ENCODE measurements at places on chromosomes 16 and 17.
A peak's percentile ranks its signal among the peaks of the same experiment; 100 is the strongest.

GRCh38 chr17:44222112-44222869 is 2.8 kb upstream of the UBTF start:
- peak; percentile 63 for DNase-seq

- peak; percentile 79 for DNase-seq
Observed at GRCh38 chr17:2070241-2071023, 15.5 kb downstream of the HIC1 start.

GRCh38 chr17:55437159-55437605 is 15.5 kb upstream of the MMD start:
- DNase-seq = no peak

GRCh38 chr17:62126292-62126691 is 61.2 kb upstream of the MED13 start:
- no peak for DNase-seq

GRCh38 chr16:72905581-72905980 is 142.3 kb downstream of the ZFHX3 start:
- no peak for DNase-seq

- DNase-seq = no peak
Observed at GRCh38 chr16:49742428-49743202, 113.3 kb downstream of the ZNF423 start.

DNA sequence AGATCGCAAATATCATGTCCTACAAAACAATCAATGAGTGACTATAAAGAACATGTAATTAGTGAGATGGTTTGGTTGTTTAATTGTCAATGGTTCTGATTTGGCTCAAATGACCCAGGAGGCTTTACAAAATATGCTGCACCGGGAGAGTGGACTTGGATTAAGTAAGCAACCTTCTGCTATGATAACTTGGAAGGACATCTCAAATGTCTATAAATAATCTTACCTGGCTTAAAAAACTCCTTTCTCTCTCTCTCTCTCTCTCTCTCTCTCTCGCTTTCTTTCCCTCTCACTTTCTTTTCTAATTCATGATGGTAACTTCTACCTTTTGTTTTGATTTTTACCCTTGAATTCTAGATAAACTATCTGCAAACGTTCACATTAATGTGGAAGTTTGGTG is 14.2 kb downstream of the KCNJ2 start:
- no peak for DNase-seq

DNA sequence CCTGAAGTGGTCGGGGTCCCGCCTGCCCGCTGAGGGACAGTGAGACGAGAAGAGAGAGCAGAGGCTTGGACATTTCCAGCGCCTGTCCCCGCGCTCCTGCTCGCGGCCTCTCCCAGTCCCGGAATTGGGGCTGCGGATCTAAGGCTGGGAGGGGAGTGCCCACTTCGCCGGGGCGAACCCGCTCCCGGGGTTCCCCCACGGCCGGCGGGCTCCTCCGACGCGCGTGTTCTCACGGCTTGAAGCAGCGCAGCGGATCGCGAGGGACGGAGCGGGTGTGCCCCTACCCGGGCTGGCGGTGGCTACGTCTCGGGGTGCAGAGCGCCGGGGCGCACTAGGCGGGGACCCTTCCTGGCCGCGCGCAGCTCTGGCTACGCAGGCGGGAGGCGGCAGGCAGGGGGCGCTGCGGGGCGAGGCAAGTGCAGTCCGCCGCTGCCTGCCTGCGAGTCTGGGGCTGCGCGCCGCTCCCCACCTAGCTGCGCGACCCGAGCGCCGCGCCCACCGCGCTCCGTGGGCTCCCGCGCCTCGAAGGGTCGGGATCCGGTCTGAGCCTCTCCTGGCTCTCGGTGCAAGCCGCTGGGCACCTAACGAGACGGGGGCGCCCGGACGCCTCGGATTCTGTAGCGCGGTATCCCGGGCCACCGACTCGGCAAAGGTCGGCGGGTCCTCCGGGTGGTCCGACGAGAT is 1.2 kb downstream of the NGFR start:
- DNase-seq = peak; percentile 92

GRCh38 chr16:65842067-65842466 is 524.4 kb upstream of the CDH5 start:
- no peak for DNase-seq

DNA sequence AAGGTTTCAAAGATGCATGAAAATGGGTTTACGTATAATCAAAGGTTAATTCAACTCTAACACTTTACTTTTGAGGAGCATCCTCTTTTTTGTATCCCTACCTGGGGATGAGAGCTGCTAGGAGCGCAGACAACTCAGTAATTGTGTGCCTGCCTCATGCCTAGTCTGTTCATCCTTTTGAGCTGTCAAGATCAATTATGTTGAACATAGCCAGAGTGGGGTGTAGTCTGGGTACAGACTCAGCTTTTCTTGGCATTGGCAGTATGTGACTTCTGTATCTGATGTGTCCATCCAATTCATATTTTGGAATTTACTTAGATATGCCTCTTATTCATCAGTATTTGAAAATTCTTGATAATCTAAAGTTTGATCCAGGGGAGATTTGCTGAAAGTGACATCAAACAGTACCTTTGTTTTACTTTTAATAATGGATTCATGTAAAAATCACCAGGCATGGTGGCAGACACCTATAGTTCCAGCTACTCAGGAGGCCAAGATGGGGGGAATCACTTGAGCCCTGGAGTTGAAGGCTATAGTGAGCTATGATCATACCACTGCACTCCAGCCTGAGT is 24.1 kb downstream of the PRKCA start:
- no peak for DNase-seq

- DNase-seq = no peak
Observed at GRCh38 chr16:21161211-21161610, 2.7 kb downstream of the LDAF1 start.

DNA sequence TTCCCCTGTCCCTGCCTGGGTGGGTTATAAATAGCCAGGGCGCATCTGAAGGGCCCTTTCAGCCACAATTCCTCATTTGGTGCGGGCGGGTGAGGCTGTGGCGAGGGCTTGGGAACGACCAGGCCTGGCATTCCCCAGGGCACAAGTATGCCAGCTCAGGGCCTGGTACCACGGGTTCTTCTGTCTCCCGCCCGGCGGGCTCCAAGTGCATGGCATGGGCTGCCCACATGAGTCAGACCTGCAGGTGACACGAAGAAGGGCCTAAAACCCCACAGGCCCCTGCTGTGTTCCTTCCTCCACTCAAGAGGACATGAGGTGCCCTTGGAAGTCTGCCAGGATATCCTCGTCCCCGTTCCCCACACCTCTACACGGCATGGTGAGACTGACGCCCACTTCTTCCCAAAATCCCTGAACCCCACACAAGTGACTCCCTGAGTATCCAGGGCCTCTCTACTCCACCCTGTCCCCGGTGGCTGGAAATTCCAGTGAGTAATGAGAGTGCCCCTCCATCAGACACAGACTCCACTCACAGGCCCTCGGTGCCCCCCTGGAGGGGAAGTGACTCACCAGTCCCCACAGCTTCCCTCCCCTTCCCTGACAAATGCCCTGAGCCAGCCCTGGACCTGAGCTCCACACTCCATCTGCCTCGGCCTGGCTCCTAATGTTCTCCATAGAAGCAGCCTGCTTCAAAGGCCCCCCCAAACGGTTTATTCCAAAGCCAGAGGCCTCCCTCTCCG is 68.8 kb downstream of the ABR start:
- no peak for DNase-seq

- DNase-seq = no peak
Observed at GRCh38 chr16:15757630-15758251, 99.1 kb downstream of the MYH11 start.

- no peak for DNase-seq
Observed at GRCh38 chr16:77574867-77575624, 140.2 kb upstream of the ADAMTS18 start.

- no peak for DNase-seq
Observed at GRCh38 chr17:66348584-66349165, 46.3 kb downstream of the PRKCA start.

DNA sequence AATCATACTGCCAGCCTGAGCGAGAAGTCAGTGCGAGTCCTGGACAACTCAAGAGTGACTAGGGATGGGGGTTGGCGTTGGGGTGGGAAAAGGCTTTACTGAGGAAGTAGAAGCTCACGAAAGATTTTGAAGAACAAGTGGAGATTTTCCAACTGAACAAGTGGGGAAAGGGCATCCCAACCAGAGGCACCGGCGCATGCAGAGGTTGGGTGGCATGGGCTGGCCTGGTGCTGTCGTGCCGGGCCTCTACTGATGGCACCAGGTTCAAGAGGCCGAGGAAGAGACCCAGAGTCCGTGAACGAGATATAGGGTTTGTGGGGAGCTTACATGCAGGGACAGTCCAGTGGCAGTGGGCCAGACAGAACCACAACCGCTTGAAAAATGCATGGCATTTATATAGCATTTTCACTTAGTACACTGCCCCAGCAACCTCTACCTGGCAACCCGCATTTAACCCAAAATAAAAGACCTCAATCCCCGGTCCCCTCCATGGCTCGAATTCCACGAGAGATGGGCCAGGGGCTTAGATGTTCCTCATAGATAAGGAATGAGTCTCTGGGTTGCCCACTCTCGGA is 7.7 kb upstream of the ITGA3 start:
- DNase-seq = no peak

GRCh38 chr17:74918906-74919305 is 4.1 kb downstream of the USH1G start:
- DNase-seq = no peak

DNA sequence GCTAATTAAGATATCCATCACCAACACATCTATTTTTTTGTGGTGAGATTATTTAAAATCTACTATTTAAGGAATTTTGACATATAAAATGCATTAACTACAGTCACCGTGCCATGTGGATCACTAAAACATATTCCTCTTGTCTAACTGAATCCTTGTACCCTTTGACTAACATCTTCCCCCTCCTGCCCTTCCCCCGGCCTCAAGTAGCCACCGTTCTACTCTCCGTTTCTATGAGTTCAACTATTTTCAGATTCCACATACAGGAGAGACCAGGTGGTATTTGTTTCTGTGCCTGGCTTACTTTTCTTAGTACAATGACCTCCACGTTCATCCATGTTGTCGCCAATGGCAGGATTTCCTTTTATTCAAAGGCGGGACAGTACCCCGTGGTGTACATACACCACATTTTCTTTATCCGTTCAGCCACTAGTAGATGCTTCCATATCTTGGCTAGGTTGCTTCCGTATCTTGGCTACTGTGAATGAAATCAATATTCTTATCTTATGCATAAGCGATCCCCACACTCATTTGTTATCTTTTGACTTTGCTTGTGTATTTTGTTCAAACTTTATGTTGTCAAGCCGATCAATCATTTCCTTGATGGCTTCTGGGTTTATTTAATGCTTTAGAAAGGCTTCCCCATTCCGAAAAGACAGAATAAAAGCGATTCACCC is 134.7 kb downstream of the KCNJ12 start:
- DNase-seq = no peak

DNA sequence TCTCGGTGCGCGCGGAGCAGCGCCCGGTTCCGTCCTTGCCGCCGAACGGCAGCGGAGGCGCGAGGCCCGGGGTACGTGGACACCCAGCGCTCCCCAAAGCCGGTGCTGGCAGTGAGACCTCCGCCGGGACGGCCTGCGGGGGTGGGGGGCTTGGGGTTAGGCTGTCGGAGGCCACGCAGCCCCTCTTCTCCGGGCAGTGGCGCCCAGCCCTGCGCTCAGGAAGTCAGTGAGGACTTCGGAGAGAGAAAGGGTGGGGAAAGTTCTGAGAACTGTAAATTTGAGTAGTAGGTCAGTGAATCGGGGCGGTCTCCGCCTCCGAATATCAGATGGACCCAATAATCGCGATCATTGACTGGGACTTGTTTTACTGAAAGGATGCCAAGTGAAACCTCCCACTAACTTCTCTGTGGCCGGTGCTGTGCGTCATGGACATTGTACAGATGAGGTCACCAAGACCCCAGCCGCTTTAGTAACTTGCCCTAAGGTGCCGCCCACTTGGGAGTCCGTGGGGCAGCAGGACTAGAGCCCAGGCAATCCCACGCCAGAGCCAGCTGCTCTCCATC is 468 bp downstream of the IL4R start:
- DNase-seq = no peak

GRCh38 chr17:42050393-42051012 is at the start of gene C17orf113:
Gene C17orf113 (minus strand): TSS chr17:42050601. CDS start chr17:42043376, 7,225 bp downstream.
- DNase-seq = peak; percentile 74

- no peak for DNase-seq
Observed at GRCh38 chr16:4081521-4082021, 34.7 kb downstream of the ADCY9 start.

GRCh38 chr17:77727037-77727615 is 231.4 kb upstream of the TNRC6C start:
- no peak for DNase-seq

DNA sequence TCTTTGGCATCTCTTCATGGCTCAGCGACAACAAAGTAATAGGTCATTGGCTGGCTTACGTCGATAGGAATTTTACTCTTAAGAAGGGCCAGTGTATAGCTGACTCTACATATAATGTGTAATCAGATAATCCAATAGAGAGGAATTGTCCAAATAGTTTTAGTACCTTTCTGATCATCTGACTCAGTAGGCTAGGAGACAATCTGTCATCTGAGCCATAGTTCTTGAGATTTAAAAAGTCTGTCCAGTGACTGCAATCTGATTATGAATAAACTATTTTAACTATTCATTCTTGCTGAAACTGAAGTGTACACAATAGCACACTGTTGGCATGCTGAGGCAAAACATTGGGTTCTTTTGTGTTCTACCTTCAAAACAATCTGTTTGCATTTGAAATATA is 21.4 kb upstream of the NOL11 start:
- no peak for DNase-seq

DNA sequence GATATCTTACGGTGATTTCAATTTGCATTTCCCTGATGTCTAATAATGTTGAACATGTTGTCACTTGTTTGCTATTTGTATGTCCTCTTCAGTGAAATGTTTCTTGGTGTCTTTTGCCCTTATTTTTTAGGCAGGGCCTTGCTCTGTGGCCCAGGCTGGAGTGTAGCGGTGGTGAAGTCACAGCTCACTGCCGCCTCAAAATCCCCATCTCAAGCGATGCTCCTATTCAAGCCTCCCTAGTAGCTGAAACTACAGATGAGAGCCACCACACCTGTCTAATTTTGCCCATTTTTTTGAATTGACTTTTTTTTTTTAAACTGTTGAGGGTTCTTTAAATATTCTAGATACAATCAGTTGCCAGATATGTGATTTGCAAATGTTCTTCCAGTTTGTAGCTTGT is 8.3 kb downstream of the UBE2G1 start:
- no peak for DNase-seq

DNA sequence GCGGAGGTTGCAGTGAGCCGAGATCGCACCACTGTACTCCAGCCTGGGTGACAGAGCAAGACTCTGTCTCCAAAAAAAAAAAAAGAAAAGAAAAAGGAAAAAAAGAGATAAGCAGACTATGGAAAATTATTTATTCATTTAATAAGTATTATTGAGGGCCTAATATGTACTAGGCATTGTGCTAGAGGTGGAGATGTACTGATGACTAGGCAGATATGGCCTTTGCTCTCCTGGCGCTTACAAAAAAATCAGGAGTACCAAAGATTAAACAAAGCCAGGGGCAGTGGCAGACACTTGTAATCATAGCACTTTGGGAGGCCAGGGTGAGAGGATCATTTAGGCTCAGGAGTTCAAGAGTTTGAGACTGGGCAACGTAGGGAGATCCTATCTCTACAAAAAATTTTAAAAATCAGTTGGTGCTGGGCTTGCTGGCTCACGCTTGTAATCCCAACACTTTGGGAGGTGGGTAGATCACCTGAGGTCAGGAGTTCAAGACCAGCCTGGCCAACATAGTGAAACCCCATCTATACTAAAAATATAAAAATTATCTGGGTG is 10.4 kb upstream of the TNRC6A start:
- no peak for DNase-seq
